Retina (tissue), 1 donor: ENCODE measurements at places on chromosomes 2 and 18.

GRCh38 chr18:36067055-36067957 is at the start of gene RPRD1A:
Gene RPRD1A (minus strand): TSS chr18:36067559. CDS start chr18:36067404, 155 bp downstream.
- DNase-seq = peak; percentile 98

DNA sequence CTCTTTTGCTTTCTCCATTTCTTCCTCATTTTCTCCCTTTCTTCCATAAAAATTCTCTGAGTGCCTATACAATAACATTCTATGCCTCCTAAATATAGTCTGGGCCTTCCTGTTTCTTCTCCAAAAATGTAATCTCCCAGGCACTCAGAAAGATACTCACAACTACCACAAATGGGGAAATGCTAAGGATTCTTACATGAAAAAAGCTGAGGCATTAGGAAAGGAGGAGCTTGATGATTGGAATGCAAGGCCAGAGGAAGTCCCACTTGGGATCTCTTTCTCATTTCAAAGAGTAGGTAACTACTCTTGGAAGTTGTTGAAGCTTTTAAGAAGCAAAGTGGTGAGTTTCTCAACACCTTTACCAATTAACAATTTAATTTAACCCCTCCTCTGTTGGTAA is 3.4 kb downstream of the VSNL1 start:
- no peak for DNase-seq

DNA sequence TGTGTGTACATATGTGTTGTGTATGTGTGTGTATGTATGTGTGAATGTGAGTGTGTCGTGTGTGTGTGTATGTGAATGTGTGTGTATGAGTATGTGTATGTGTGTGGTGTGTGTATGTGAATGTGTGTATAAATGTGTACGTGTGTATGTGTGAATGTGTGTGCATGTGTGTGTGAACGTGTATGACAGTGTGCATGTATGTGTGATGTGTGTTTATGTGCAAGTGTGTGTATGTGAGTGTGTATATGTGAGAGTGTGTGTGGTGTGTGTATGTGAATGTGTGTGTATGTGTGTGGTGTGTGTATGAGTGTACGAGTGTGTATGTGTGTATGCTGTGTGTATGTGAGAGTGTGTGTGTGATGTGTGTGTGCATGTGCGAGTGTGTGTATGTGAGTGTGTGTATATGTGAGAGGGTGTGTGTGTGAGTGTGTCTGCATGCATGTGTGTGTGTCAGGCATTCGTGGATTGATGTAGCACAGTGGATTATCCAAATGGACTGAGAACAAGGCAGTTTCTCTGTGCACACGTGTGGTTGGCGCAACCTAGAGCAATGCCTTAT is 127.2 kb downstream of the SH3BP4 start:
- no peak for DNase-seq

DNA sequence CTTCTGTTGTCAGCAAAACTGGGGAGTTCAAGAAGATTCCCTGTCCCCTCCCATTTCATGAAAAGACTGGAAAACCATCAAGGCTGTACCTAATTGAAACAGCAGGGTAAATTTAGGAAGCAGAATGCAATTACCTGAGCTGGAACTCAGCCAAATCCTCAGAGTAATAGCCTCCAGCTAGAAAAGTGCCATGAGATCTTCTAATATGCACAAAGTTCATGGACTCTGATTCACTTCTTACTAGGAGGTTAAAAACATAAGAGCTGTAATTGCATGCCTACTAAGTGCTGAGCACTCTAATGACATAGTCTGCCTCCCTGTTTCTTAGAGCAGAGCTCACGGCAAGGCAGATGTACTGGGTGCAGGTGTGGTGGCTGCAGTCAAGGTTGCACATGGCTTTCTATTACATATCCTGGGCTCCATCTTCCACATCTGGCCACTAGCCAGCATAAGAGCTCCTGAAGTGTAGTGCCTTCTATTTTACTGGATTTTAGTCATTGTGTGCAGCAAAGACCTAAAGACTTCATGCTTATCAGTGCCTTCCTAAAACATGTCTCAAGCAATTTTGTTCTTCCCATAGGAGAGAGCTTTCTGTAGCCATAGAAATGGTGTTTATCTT is 341.7 kb downstream of the PTPRM start:
- DNase-seq = no peak

DNA sequence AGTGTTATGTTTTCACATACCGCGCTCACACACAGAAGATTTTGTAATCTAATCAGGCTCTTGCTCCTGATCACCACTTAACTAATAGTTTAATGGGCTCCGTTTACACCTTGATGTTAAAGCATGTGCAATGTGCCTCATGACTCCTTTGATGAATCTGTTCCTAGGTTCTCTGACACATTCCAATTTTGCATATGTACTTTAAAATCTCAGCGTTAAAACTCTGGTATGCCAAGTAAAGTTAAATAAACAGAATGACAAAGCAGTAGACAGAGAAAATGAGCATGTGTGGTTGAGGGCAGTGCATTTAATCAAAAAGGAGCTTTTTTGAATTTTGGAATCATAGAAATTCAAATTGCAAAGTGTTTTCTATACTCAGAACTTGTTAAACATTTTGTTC is 96.4 kb downstream of the TCF4 start:
- no peak for DNase-seq

- DNase-seq = no peak
Observed at GRCh38 chr2:187862715-187863114, 308.5 kb upstream of the TFPI start.

- DNase-seq = no peak
Observed at GRCh38 chr2:151053661-151053990, 208.0 kb downstream of the RBM43 start.

DNA sequence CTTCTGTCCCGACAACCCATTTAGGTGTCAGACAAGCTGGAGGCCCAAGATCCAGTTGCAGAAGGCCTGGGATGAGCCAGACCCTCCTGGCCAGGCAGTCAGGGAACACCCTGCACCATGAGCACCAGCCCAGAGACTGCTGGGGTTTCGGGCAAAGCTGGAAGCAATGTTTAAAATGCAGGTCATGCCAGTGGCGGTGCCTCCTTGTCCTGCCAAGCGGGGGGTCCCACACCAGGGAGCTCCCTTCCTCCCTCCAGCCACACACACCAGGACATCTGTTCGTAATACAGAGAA is 230.2 kb downstream of the ATAD2B start:
- DNase-seq = no peak

DNA sequence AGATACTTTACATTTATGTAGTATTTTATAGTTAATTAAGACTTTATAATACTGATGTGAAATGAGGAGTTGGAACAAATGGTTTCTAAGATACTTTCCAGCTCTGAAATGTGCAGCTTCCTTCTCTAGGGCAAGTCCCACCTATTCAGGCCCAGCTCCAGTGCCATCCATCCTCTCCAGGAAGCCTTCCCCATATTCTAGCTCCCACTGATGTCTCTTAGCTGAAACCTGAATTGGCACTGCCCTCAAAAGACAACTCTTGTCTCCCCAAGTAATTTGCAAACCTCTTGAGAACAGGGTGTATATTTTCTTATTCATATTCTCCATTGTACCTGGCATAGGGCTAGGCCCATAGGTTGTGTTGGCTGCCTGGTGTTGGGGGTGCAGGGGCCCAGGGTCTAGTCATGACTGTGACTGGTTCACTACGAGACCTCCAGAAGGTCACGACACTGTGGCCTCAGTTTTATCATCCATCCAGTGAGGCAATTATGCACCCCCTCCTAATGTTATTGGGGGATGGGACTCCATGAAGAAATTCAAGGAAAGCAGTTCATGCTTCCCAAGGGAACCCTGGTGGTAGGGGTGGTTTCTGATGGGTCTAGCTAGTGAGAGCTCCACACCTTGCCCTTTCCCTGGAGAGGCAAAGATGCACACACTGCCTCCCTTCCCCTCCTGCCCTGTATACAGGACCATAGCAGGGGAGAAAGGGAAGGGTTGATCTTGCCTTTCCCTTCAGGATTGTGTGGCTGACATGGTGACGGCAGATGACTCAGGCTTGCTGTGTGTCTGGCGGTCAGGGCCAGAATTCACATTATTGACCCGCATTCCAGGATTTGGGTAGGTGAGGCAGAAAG is 2.8 kb downstream of the WDR54 start:
- DNase-seq = no peak

GRCh38 chr2:174686430-174686829 is 77.8 kb downstream of the CHRNA1 start:
- DNase-seq = no peak

- no peak for DNase-seq
Observed at GRCh38 chr2:179917272-179917671, 55.9 kb upstream of the ZNF385B start.

DNA sequence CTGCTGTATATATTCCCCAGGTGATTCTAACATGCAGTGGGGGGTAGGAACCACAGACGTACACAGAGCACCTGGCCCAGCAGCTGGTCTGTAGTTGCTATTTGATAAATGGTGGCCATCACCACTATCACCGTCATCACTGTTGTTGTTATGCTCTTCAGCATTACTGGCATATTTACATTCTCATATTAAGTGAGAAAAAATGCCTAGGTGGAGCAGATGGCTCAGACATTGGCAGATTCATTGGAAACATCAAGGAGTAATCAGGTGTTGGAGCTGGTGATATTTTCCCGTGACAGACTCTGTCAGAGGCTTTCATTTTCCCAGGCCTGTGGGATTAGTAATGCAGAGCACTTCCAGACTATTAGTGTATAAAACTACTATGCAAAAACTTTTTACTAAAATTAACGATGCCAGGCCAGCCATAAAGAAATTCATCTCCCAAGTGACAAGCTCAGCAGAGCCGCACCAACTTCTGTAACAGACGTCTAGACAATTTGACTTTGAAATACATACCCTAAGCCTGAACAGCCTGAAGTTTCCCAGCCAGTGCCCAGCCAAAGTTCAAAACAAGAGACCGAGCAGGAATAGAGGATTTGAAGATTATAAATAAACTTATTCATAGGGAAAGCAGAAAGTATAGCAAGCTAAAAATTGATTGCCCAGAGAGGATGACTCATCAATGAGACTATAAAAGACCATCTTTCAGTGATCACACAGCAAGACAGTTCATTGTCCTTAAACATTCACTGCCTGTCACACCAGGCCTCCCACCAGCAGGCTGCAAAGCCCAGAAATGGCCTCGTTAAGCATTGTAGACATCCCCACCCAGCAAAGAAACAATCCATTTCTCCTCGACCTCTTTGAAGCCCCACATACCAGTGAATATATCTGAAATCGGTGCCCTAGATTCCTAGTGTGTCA is 247.4 kb upstream of the CHAC2 start:
- peak; percentile 57 for DNase-seq

DNA sequence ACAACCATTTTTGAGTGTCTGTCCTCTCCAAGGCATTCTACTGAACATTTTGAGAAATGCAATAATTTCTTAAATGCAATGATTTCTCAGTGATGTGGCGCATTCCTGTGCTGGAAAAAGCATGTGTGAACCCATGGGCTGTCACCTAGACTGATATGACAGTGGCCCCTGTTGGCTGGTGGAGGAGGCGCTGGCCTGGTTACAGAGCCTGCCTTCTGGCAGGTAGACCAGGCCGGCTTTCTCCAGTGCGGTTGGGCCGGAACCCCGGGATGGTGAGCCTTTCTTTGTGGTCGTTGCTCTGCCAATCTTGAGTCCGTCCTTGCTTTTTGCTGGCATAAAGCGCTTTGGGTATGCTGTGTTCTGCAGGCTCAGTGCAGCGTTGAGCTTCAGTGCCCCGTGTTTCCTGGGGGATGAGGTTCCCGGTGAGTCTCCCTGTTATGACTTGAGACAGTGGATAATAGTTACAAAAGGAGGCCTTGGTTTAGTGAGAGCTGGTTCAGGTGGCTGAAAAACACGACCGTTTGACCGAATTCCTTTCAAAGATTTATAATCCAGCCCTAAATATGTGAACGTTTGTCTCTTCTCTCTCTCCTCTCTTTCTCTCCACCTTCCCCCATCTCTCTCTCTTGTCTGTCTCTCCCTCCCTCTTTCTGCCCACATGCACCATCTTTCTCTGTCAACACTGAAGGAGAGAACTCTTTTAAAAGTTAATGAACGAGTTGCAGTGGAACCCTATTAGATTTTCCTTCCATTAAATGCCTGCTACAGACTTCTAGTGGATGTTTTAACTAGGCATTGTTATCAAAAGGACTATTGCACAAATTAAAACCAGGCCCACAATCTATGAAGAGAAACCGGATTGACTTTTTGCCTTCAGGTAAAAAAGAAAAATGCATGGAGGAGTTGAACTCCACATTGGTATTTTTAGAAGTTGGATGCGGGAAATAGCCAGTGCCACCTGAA is 34.0 kb downstream of the TSHZ1 start:
- no peak for DNase-seq

GRCh38 chr2:143026411-143027054 is 102.7 kb upstream of the ARHGAP15 start:
- DNase-seq = peak; percentile 66

DNA sequence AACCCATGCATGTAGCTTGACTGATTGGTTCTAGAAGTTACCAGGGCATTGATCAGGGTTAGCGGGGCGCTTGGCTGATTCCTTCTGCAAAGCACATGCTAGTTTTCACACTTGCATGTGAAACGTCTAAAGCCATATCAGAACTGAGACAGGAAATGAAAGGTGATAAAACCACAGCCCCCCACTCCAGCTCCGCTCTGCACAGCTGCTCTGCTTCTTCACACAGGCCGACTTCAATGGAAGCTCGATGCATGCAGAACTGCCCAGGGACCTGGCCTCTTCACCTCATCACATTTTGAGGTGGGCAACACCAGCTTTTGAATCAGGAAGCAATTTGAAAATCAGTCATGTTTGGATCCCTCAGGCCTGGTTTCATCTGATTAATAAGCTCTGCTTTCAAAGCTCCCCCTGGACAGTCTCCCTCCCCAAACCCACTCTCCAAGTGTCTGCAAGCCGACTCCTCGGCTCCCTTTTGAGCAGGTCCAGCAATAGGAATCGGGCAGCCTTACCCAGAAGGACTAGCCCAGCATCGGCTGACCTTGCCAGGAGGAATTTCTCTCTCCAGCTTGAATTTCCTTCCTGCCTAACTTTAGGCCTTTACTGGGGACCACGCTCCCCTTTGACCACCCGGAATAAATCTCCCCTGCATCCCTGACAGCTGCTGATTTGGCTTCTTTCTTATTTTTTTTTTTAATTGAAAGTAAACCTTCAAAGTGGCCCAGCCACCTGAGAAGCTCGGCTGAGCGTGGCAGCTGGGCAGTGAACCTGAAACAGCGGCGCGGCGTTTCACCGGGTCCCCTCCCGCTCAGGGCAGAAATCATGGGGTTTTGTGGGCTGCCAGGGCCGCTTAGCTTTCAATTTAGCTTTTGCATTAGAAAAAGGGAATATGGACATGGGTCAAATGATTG is 31.7 kb downstream of the HRH4 start:
- peak; percentile 70 for DNase-seq

- no peak for DNase-seq
Observed at GRCh38 chr18:32276256-32276655, 86.4 kb downstream of the MEP1B start.

DNA sequence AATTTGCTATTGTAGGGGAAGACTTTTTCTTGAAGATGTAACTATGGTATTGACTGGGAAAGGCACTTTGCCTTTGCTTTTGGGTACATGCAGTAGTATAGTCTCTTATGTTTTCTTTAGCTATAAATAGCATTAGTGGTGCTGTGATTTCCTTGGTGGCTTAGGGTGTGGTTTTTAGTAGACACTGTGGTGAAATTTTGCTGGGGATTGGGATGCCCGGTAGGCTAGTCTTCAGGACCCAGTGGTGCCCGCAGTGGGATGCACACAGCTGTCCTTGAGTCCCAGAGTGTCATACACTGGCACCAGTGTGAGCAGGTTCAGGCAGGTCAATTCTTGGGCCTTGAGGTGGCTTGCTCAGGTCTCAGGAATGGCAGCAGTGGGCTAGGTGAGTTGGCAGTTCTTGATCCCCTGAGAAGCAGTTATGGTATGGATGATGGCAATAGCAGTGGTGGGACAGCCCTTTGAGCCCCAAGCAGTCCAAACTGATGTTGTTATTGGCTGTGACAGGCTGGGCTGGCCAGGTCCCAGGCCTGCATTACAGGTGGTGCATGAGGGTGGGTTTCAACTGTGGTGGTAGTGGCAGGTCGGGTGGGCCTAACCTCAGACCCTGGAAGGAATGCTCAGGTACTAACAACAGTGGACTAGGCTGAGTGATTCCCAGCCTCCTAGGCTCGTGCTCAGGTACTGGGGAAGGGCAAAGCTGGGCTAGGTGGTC is 124.3 kb downstream of the XRCC5 start:
- DNase-seq = no peak
